ENCODE measurements at places on chromosomes 13 and 19. TPM values are rescaled to one million over a fixed set of nuclear protein-coding genes. Genes with fewer than 3 reads are reported as not detected.

GRCh38 chr19:6287269-6287885, 7.6 kb upstream of the MLLT1 start:
- no peaks in the 10 kb centered on the region for H3K27me3 ChIP-seq
- no peak for DNase-seq
- H3K36me3 ChIP-seq: no peaks in the 10 kb centered on the region
- H3K4me3 ChIP-seq: no peak overlapping the region

The TGFBR3L gene
- 30.9 TPM for total RNA-seq

DNA sequence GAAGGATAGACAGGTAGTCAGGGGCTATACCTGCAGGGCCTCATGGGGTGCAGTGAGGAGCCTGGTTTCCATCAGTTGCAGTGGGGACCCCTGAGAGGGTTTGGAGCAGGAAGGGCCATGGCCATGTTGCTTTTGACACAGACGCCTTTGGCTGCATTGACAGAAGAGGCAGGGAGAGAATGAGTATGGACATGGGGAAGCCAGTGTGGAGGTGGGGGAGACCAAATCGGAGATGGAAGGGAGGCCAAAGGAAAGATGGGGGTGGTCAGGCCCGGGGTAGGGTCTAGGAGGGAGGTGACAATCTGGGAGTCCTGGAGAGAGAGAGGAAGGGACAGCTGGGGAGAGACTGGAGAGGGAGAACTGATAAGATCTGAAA, 1.3 kb downstream of the HSD11B1L start:
- H3K4me3 ChIP-seq: no peak overlapping the region
- no peaks in the 10 kb centered on the region for H3K27me3 ChIP-seq
- no peak overlapping the region for H3K27ac ChIP-seq
- no peak for DNase-seq
- H3K36me3 ChIP-seq: no peaks in the 10 kb centered on the region

The MEX3D gene
- 69.2 TPM for total RNA-seq

DNA sequence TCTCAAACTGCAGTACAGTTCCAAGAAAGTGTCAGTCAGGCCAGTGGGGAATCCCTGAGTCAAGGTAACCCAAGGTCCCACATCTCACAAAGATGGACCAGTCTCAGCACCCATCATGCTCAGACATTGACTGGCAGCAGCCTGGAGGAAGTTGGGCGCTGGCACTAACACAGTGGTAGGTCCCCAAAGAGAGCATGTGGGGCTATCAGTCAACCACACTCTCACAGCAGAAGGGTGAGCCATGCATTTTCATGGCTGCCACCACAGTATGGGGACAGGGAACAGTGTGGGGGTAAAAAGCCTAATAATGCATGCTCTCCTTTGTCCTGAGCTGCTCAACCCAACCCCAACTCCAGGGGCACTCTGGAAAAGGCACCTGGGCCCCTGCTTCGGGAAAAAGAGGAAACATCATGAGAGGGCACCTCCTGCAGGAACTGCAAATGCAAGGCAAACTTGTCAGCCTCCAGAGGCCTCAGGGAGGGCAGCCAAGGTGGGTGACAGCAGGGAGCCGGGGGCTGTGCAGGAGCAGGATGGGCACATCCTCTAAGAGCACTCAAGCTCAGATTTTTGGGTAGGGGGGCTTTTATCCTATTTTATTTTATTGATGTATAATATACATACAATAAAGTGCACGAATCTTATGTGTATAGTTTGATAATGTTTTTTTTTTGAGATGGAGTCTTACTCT, 9.5 kb upstream of the PLEKHF1 start:
- no peaks in the 10 kb centered on the region for H3K27me3 ChIP-seq
- H3K36me3 ChIP-seq: no peaks in the 10 kb centered on the region
- no peaks in the 10 kb centered on the region for H3K4me1 ChIP-seq
- H3K4me3 ChIP-seq: no peak overlapping the region
- no peak overlapping the region for H3K27ac ChIP-seq

The ANGPTL8 gene
- total RNA-seq: not detected

The MYH14 gene
- 60.1 TPM for total RNA-seq

GRCh38 chr19:2702170-2703076, at the start of gene GNG7:
Gene GNG7, minus strand, starts transcription at chr19:2702694. Its CDS starts 182,006 bp downstream, at chr19:2520688.
- peak within 1 kb of the TSS; percentile 64 for H3K4me3 ChIP-seq
- H3K27ac ChIP-seq: peak within 1 kb of the TSS; percentile 42
- peak; percentile 68 for DNase-seq
- H3K27me3 ChIP-seq: no peaks in the 10 kb centered on the region
- H3K36me3 ChIP-seq: no peaks in the 10 kb centered on the region

- peak overlapping the region; percentile 84 for H3K4me3 ChIP-seq
- peaks cover 12% of the 10 kb centered on the region for H3K4me1 ChIP-seq
- no peaks in the 10 kb centered on the region for H3K27me3 ChIP-seq
- H3K36me3 ChIP-seq: peaks cover 30% of the 10 kb centered on the region
- DNase-seq: no peak
Measured at GRCh38 chr19:1094655-1094977, 559 bp downstream of the POLR2E start.

DNA sequence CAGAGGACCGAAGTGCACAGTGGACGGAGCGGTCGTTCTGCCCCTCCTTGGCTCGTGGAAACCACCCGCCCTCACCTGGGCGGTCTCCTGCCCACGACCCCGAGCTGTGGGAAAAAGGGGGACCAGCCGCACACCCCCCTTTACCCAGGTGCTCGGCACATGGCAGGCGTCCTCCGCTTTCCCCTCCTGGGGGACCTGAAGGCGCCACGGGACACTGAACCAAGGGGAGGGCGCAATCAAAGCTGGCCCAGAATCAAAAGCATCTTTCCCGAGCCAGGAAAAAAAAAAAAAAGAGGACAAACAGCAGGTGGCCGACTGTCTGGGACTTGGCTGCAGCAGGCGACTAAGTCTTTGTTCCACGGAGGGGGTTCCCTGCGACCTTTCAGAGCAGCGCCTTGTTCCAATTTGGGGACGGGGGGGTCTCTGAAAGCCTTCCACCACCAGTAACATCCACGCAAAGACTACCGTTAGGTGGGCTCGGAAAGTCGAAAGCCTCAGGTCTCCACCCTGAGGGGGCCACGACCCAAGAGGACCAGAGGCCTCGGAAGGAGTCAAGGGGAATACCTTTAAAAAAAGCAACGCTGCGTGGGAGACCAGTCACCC, 1.1 kb downstream of the MBD3 start:
- H3K4me3 ChIP-seq: peak overlapping the region; percentile 96
- 0 out of 2 replicates have a peak, but pooled peaks cover 5% of the 10 kb centered on the region for H3K36me3 ChIP-seq
- no peaks in the 10 kb centered on the region for H3K27me3 ChIP-seq
- no peak for DNase-seq

DNA sequence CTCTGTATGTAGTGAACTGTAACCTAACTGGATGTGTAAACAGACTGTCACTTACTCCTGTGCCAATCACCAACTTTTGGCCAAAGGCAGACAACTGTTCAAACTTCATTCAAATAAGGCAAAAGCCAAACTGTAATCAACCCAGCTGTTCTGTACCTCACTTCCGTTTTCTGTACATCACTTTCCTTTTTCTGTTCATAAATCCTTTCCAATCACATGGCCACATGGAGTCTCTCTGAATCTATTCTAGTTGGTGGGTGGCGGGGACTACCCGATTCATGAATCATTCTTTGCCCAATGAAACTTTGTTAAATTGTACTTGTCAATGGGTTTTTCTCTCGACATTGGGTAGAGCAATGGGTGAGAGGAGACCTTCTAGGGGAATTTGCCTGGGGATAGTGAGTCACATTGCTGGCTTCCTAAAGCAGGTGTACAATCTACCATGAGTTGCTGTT, 178.3 kb upstream of the RFC3 start:
- H3K36me3 ChIP-seq: no peaks in the 10 kb centered on the region
- no peaks in the 10 kb centered on the region for H3K4me1 ChIP-seq
- H3K27ac ChIP-seq: no peak overlapping the region

DNA sequence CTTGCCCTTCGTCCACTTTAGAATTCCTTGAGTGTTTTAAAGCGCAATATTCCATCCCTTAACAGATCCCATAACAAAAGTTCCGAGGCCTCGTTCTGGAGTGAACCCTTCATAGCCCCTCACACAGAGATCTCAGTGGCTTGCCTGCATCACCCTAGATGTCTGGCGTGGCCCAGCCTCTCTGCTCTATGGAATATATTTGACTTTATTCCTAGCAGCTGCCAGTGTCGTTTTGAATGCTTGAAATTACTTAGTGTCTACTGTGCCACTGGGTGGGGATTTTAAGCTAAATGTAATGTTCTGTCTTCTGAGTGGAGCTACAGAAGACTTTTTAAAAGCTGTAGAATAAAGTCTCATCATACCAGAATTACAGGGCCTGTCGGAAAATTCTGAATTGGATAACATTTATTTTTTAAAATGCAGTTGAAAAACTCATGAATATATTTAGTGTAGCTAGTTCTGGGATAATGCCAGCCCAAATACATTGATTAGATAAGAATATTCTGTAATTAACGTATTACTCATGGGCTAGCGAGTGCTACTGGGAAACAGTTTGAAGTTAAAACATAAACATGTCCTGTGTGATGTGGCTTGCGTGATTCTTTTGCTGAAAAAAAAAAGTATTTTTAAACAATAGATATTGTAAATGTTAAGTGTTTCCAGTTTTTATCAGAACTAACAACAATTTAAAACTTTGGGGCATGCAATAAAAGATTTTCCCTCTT, 111.8 kb downstream of the ESD start:
- no peak for DNase-seq
- H3K27ac ChIP-seq: no peak overlapping the region
- H3K4me3 ChIP-seq: no peak overlapping the region
- H3K27me3 ChIP-seq: no peaks in the 10 kb centered on the region

GRCh38 chr13:98641075-98641474, 64.2 kb upstream of the STK24 start:
- H3K27ac ChIP-seq: no peak overlapping the region
- H3K4me1 ChIP-seq: no peaks in the 10 kb centered on the region
- DNase-seq: no peak
- no peak overlapping the region for H3K4me3 ChIP-seq

The OR1M1 gene
- total RNA-seq: not detected

- peaks cover 15% of the 10 kb centered on the region for H3K36me3 ChIP-seq
- H3K4me3 ChIP-seq: no peak overlapping the region
- DNase-seq: no peak
- peak overlapping the region; percentile 49 for H3K27ac ChIP-seq
Measured at GRCh38 chr19:40257096-40257517, 28.0 kb downstream of the AKT2 start.

DNA sequence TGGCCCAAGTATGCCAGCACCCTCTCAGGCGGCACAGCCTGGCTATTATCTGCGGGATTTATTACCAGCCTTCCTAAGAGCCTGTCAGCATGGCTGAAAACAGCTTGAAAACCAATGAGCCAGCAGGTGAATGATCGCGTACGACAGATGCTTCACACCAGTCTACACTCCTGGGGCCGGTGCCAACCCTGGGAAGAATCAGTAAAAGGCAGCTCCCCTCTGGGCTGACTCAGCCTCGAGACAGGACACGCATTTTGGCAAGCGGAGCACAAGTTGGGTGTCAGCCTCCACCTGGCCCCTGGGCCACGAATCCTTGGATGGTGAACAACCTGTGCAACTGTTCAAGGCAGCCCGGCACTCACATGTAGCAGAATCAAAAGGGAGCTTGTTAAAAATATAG, 15.6 kb downstream of the EMP3 start:
- no peaks in the 10 kb centered on the region for H3K27me3 ChIP-seq
- H3K4me3 ChIP-seq: no peak overlapping the region
- DNase-seq: no peak
- peak overlapping the region; percentile 5 for H3K27ac ChIP-seq

GRCh38 chr13:111516712-111517640, 196.5 kb downstream of the TEX29 start:
- H3K4me1 ChIP-seq: no peaks in the 10 kb centered on the region
- no peak overlapping the region for H3K4me3 ChIP-seq
- H3K27ac ChIP-seq: no peak overlapping the region
- no peaks in the 10 kb centered on the region for H3K36me3 ChIP-seq
